Right lobe of liver (tissue), 6 donors: ENCODE measurements at places on chromosomes 7 and 10. TPM values are rescaled to one million over a fixed set of nuclear protein-coding genes. Genes with fewer than 3 reads are reported as not detected.

- H3K4me1 ChIP-seq, result no peaks in the 10 kb centered on the region
- no peak overlapping the region for H3K4me3 ChIP-seq
- no peaks in the 10 kb centered on the region for H3K27me3 ChIP-seq
- H3K27ac ChIP-seq, result no peak overlapping the region
- no peak for DNase-seq
- H3K36me3 ChIP-seq, result no peaks in the 10 kb centered on the region
Measured at GRCh38 chr7:89554209-89554608, 600.1 kb upstream of the STEAP1 start.

GRCh38 chr10:73900064-73900463 lies 10.9 kb upstream of the PLAU start:
- H3K4me3 ChIP-seq, result no peak overlapping the region
- DNase-seq, result no peak
- H3K36me3 ChIP-seq, result no peaks in the 10 kb centered on the region
- H3K4me1 ChIP-seq, result peaks cover 9% of the 10 kb centered on the region
- no peak overlapping the region for H3K27ac ChIP-seq

GRCh38 chr10:71203716-71204115 lies 8.7 kb upstream of the UNC5B start:
- no peaks in the 10 kb centered on the region for H3K36me3 ChIP-seq
- H3K4me1 ChIP-seq, result no peaks in the 10 kb centered on the region
- H3K4me3 ChIP-seq, result no peak overlapping the region
- H3K27ac ChIP-seq, result no peak overlapping the region
- no peak for DNase-seq
- no peaks in the 10 kb centered on the region for H3K27me3 ChIP-seq

DNA sequence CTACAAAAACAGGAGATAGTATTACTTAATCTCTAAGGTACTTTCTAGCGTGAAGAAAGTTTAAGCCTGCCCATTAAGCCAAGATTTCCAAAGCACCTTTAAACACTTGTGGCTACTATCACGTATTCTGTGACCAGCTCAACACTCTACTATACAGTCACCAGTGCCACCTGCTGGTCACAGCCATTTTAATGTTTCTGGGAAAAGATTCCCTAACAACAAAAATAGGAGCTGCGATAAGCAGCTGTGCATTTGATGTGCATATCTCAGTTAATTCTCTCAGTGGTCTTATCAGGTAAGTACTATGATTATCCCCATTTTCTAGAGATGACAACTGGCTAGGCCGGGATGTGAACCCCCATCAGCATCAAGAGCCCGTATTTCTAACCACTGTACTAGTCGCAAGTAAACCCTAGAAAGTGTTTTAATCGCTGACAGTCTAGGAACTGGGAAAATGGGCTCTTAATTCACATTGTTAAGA lies 860 bp downstream of the SEC31B start:
- H3K27ac ChIP-seq, result no peak overlapping the region
- no peaks in the 10 kb centered on the region for H3K4me1 ChIP-seq
- peak overlapping the region; percentile 59 for H3K4me3 ChIP-seq
- H3K27me3 ChIP-seq, result no peaks in the 10 kb centered on the region
- peak; percentile 69 for DNase-seq
- H3K36me3 ChIP-seq, result no peaks in the 10 kb centered on the region

- H3K4me3 ChIP-seq, result no peak overlapping the region
- peak; percentile 88 for DNase-seq
- peak overlapping the region; percentile 79 for H3K27ac ChIP-seq
- no peaks in the 10 kb centered on the region for H3K36me3 ChIP-seq
- H3K27me3 ChIP-seq, result no peaks in the 10 kb centered on the region
- H3K4me1 ChIP-seq, result peaks cover 30% of the 10 kb centered on the region
Measured at GRCh38 chr10:11715815-11716494, 26.2 kb upstream of the ECHDC3 start.

PDE6C gene
- total RNA-seq, result not detected

ABCA13 gene
- 1.5 TPM for total RNA-seq

CYP3A7 gene
- 19.8 TPM for total RNA-seq

TYW1B gene
- total RNA-seq, result 10.1 TPM

PCLO gene
- 0.25 TPM for total RNA-seq
